ENCODE measurements at places on chromosomes 16 and 17.

DNA sequence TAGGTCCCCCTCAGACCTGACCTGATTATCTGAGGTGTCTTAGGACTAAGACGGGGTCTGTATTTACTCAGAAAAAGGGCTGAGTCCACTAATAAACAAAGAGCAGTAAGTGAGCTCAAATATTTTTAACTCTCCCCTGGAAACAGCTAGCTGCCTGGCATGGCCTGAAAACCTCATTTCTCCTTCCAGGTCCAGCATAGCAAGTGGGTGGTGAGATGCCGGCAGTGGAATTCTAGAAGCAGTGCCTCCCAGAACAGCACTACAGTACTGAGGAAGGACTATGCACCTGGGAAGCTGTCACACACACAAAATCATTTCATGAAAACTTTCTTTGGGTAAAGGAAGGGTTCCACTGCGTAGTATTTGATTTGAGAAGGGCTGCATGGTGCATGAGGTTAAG, 29.5 kb upstream of the CFAP20 start:
- no peak for DNase-seq

DNA sequence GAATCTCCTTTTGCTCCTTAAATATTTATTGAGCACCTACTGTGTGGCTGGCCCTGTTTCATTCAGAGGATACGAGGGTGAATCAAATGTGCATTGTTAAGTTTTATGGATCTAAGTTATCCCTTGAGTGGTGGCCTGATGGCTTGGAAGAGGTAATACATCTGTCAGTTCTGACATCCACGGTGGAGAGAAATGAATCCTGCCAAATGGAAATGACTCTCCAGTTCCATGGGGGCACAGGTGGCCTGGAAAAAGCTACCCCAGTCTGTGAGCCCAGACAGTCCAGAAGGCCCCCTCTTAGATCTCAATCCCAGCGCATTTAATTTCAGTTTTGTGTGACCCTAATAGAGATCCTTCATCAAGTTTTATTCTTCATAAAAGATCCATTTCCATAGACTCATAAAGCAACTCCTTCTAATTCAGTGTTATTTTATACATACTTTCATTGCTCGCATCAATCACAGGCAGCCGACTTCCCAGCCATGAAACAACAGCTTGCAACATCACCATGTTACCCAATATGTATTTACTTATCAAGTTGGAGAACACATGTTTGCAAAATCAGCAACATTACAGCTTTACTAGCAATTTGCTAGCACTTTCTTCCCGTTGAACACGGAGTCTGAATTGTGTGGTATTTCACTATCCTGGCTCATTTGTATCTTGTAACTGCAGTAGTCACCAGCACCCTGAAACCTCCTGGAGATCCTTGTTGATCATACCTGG, 334.8 kb upstream of the HSBP1 start:
- DNase-seq, result no peak

GRCh38 chr17:75688209-75688825, 21.2 kb downstream of the SAP30BP start:
- no peak for DNase-seq

GRCh38 chr17:27906226-27906580, 13.0 kb upstream of the LYRM9 start:
- no peak for DNase-seq

All from CD4-positive, CD25-positive, alpha-beta regulatory T cell (primary cell).